ENCODE measurements at places on chromosomes 3 and 15.

GRCh38 chr15:64732156-64732860, 43.1 kb downstream of the RBPMS2 start:
- DNase-seq: no peak

DNA sequence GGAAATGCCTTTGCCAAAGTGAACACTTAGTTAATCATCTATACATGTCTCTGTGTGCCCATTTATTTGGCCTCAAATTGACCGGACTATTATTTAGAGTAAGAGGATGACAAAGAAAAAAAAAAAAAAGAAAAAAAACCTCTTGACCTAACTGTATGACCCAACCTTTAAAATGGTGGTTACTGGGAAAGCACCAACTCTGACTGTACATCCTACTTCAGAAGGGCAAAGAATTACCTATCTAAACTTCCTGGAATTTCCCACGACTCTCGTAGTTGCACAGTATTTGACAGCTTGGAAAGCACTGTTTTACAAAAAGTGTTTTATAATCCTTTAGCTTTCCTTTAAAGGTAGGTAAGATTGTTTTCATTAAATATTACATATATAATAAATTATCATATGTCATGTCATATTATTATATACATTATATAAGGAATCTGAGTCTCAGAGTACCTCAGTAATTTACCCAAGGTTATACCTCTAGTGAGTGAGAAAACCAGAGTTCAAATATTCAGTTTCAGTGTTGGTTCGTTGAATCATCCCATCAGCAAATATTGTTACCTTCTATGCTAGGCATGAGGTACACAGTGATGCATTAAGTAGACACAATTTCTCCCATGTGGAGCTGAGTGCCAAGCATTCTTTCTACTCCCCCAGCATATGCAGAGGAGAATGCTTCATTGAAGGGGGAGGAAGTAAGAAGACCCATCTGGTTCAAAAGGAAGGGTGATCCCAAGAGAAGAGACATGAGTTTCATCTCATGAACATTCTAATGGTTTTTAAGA, 5.0 kb downstream of the BCL2A1 start:
- no peak for DNase-seq

DNA sequence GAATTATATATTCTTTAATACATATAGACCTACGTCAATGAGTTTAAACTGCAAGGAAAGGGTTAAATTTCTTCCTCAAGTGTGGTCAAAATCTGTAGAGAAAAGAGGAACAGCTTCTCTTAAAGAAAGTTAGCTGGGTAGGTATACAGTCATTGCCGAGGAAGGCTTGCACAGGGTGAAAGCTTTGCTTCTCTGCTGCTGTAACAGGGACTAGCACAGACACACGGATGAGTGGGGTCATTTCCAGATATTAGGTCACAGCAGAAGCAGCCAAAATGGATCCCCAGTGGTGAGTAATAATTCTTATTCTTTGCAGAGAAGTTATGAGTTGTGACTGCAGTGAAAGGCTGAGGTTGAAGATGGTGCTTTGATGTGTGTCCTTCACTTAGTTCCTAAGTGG, at the start of gene CD86:
Gene CD86, plus strand, starts transcription at position 148 of the 400 bp plus-strand sequence. Its CDS starts 128 bp downstream, at position 276.
- DNase-seq: no peak

DNA sequence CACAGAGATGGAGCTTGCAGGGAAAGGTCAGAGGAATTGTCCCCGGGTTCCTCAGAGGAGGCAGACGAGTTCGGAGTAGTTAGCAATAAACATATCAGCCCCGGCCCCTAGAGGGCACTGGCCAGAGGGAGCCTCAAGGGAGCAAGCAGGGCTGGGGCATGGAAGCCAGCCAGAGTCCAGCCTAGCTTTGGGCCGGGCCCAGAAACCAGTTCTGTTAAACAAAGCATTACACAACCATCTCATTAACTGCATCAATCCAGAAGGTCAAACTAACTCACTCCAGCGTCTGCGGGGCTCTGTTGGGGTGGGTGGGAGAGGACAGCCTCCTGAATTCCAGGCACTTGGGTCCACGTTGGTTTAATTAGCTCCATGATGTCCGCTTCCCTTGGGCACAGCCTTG, 41.0 kb upstream of the IREB2 start:
- peak; percentile 24 for DNase-seq

DNA sequence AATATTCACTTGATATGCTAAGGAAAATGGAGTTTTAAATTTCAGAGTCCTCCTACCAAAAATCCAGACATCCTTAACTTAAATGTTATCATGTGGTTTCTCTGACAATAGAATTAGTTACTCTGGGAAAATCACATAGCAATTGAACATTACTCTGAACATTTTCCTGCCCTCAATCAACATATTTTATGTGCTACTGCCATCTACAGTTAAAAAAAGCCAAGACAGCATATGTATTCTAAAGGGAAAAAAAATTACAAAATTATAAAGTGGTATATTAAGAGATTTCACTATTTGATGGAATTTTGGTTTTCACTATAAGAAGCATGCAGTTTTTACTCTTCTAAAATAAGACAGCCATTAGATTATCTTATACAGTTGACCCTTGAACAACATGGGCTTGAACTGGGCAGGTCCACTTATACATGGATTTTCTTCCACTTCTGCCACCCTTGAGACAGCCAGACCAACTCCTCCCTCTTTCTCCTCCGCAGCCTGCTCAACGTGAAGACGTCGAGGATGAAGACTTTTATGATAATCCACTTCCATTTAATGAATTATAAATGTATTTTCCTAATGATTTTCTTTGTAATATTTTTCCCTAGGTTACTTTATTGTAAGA, 122.3 kb downstream of the ATP1B3 start:
- DNase-seq: no peak

- DNase-seq: no peak
Measured at GRCh38 chr15:48604567-48604966, 40.9 kb downstream of the FBN1 start.

GRCh38 chr15:71736286-71736947, 73.9 kb upstream of the NR2E3 start:
- DNase-seq: no peak

GRCh38 chr3:126132751-126133511, 47.5 kb downstream of the ALDH1L1 start:
- DNase-seq: no peak

DNA sequence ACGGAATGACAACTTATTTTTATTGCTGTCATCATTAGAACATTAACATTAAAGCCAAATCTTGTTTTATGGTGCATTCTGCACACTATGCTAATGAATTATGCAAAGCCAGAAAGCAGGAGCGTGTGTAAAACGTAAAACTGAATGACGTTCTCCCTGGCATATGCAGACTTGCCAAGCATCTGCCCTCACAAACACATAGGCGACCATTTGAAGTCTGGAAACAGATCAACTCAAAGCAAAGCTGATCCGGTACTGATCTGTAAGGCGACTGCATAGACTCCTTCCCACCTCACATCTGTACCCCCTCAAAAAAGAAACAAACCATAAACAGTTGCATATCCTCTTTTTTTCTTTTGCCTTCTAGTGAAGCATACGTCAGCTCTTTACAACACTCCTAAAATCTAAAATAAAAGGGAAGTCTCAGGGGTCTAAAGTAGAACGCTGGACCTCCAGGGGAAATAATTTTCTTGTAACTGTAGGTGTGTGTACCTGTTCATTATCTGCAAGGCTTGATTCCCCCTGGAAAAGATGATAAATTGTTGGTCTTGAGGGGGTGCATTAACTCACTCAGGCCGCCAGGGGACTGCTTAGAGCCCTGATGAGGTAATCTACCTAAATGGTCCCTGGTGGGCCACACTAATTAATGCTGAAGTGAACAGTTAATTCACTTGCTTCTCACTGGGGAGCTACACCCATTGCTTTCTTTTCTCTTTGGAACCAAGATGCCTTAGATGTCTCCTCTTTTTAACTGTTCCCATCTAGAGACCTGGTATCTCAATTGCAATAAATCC, 231.4 kb downstream of the CDIN1 start:
- no peak for DNase-seq

DNA sequence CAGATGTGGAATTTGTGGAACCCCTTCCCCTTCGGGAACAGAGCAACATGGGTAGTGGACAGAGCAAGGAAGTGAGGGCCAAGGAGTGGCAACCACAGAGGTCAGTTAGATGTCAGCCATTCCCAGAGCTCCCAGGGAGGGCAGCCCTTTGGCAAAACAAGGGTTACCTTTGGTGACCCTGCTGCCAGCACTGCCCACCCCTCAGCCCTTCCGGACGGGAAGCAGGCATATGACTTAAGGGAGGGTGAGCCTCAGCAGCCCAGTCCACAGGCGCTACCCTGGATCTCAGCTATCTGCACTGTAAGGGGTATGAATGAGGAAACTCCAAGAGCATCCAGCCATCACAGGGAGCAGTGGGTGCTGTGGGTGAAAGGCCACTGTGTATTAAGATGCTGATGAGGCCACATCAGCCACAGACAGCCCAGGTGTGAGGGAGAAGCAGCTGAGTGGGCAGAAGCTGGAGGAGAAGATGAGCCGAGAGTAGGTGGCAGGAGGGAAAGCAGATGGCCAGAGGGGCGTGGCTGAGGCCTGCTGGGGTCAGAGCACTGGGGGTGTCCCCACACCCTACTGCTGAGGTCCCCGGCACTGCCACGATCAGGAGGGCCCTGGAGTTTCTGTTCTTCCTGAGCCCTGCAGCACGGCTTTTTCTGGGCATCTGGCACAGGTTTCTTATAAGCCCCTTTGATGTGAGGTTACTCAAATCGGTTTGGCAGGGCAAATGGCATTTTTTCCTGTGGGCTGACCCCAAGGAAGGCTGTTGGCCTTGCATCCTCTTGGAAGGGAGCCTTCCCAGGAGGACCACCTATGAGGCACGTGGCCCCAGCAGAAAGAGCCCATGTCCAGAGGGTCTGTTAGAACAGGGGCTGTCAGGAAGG, 6.2 kb downstream of the PLA2G4D start:
- DNase-seq: no peak

GRCh38 chr3:63961891-63962290, 49.7 kb upstream of the SCAANT1 start:
- no peak for DNase-seq

DNA sequence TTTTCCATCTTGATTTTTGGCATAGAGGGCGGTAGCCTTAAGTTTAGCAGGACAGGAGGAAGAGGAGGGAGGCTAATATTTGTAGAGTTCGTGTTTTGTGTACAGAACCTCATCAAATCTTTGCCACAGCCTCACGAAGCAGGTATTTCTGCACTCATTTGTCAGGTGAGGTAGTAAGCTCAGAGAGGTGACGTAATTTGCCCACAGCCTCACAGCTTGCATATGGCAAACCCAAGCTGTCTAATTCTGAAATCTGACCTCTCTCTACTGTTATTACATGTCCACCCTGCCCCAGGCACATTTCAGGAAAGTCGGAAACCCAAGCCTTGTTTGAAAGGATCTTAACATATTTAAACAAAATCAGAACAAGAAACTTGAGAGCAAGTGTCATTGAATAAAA, 91.1 kb upstream of the TPM1 start:
- DNase-seq: no peak

- no peak for DNase-seq
Measured at GRCh38 chr3:159238646-159239045, 436.8 kb downstream of the MFSD1 start.

- no peak for DNase-seq
Measured at GRCh38 chr15:101131489-101132389, 120.1 kb downstream of the CHSY1 start.

- no peak for DNase-seq
Measured at GRCh38 chr3:48797626-48798025, 50.0 kb downstream of the PRKAR2A start.

DNA sequence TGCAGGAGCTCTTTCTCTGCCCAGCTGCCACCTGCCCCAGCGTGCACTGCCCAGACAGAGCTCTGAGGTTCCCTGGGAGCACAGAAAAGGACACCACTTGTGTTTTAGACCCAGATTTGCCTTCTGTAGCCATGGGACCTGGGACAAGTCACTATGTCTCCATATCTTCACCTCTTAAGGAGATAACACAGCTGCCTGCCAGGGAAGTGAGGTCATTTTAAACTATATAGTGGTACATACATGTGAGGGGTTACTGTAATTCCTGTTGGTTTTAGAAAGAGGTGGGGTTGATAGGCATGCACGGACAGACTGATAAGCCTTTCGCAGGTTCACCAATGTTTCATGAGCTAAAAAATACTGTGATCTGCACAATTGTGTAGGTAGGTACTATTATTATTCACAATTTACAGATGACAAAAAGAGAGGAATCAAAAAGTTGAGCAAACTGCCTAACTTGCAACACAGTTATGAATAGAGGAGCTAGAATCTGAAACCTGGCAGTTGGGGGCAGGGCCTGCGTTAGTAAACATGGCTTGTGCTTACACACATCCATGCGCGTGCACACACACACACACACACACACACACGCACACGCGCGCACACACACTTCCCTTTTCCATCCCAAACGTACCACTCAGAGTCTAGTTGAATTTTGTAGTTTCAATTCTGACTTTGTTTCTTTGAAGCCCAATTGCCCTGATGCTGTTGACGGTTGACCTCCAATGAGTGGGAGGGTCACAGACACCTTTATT, 193.6 kb downstream of the FAM43A start:
- peak; percentile 37 for DNase-seq
